ENCODE measurements at places on chromosomes 5 and 9. TPM values are rescaled to one million over a fixed set of nuclear protein-coding genes. Genes with fewer than 3 reads are reported as not detected.
A peak's percentile ranks its signal among the peaks of the same experiment; 100 is the strongest.

DNA sequence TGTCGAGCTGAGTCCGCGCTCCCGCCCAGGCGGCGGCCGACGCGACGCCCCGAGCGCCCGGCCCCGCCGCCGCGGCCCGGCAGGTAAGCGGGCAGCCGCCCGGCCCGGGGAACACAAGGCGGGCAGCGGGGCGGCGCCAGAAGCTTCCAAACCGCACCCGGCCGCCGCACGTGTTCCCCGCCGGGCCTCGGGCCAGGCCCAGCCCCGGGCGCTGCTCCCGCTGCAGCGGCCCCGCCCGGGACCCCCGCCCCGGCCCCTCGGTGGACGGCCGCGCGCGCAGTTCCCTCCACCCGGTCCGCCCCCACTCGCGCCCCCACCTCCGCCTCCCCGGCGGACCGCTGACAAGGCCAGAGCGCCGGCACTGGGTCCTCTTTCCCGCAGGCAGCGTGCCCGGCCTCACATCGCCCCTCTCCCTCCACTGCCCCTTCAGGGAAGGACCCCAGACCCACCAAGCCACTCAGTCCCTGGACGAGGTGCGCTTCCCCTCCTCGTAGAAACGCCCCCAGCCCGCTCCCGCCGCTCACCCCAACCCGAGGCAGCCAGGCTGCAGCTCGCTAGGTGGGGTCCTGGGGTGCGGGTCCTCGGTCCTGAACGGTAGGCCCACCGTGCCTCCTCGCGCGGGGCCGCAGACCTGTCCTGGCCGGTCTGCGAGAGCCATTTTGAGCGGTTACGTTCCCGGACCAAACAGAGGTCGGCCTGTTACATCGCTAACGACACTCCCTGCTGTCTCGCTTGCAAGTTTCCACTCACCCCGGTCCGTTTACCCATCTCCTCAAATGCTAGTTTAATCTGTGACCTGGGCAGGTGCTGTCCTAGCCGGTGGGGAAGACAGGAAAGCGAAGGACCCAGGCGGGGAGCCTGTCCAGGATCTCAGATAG, 475 bp downstream of the WDR5 start:
- H3K36me3 ChIP-seq, result peaks cover 34% of the 10 kb centered on the region
- H3K27ac ChIP-seq, result peak overlapping the region; percentile 82
- peaks cover 28% of the 10 kb centered on the region for H3K4me1 ChIP-seq
- H3K27me3 ChIP-seq, result no peaks in the 10 kb centered on the region
- H3K4me3 ChIP-seq, result peak overlapping the region; percentile 88

Gene SLC4A9
- total RNA-seq, result not detected

Gene BBLN
- total RNA-seq, result 132 TPM

- no peaks in the 10 kb centered on the region for H3K36me3 ChIP-seq
- H3K27me3 ChIP-seq, result no peaks in the 10 kb centered on the region
- no peak overlapping the region for H3K4me3 ChIP-seq
- H3K4me1 ChIP-seq, result no peaks in the 10 kb centered on the region
These were observed 35.6 kb upstream of the ATP6V1G1 start for GRCh38 chr9:114551750-114552685.

DNA sequence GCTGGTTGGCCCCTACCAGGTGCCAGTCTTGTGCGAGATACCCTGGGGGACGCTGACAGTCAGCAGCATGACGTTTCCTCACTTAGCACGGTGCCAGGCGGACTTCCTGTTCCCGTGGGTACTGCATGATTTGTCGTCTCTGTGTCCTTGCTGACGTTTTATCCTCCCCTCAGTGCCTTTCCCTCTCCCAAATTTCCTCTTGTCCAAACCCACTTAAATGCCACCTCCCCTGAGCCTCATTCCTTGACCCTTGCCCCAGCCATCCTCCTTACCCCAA, 60.6 kb upstream of the SAP30L start:
- peak; percentile 12 for DNase-seq
- peaks cover 29% of the 10 kb centered on the region for H3K36me3 ChIP-seq
- no peaks in the 10 kb centered on the region for H3K27me3 ChIP-seq
- peaks cover 13% of the 10 kb centered on the region for H3K4me1 ChIP-seq
- peak overlapping the region; percentile 37 for H3K27ac ChIP-seq
- H3K4me3 ChIP-seq, result no peak overlapping the region

DNA sequence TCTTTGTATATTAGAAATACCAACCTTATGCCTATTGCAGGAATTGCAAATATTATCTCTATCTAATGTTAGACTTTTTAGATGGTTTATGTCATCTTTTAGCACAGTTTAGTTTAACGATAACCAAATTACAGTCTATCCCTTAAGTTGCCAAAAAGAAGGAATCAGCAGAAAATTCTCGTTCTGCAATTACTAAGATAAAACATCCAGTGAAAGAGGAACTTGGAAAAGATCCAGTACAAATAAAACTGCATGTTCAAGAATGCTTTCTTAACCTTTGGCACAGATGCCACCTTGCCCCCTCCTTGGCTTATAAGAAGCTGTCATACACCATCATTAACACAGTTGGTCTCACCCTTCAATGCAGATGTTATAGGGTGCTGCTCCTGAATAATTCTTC, 124.0 kb downstream of the SEMA5A start:
- no peak overlapping the region for H3K4me3 ChIP-seq
- H3K36me3 ChIP-seq, result no peaks in the 10 kb centered on the region
- H3K27ac ChIP-seq, result no peak overlapping the region
- H3K27me3 ChIP-seq, result no peaks in the 10 kb centered on the region

DNA sequence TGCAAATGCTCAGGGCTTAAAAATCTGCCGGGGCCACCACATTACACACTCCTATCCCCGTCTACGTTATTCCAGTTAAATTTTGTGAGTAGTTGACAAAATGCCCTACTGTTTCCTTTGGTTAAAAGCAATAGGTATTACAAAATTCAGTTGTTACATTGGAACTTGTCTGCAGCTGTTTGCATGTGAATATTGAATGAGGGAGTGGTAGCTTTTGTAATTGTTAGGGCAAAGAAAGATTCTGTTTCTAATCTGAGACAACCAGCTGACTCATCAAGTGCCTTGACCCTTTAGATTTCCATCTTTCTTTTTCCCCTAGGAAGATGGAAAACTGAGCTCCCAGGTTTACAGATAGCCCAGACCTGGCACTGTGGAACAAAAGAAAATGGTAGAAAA, 30.2 kb downstream of the MAML1 start:
- no peak for DNase-seq
- peak overlapping the region; percentile 17 for H3K27ac ChIP-seq
- H3K4me1 ChIP-seq, result peaks cover 50% of the 10 kb centered on the region
- H3K27me3 ChIP-seq, result no peaks in the 10 kb centered on the region
- H3K36me3 ChIP-seq, result peaks cover 21% of the 10 kb centered on the region

- peaks cover 5% of the 10 kb centered on the region for H3K36me3 ChIP-seq
- peak overlapping the region; percentile 19 for H3K4me3 ChIP-seq
- peak overlapping the region; percentile 80 for H3K27ac ChIP-seq
- peaks cover 42% of the 10 kb centered on the region for H3K4me1 ChIP-seq
These were observed 71.4 kb downstream of the RALGPS1 start for GRCh38 chr9:126985870-126986498.

DNA sequence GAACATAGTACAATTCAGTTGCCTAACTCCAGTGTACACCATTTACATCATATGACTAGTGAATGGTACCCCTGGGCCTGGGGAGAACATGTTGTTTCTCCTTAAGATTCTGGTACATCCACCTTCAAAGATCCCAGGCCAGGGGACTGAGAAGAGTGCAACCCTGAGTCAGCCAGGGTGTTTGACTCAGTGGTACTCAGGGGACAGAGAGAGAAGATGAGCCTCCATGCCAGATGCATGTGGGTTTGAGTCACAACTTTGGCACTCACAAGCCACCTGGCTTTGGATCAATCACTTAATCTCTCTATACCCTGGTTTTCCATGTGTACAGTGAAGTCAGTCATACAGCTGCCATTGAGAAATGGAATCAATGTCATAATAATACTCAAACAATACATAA, 53.7 kb downstream of the MAP1B start:
- no peak overlapping the region for H3K27ac ChIP-seq
- H3K4me3 ChIP-seq, result no peak overlapping the region
- no peaks in the 10 kb centered on the region for H3K36me3 ChIP-seq
- no peaks in the 10 kb centered on the region for H3K4me1 ChIP-seq
- H3K27me3 ChIP-seq, result peaks cover 12% of the 10 kb centered on the region
- DNase-seq, result no peak

GRCh38 chr5:176995896-176996767, 10.4 kb downstream of the UIMC1 start:
- peaks cover 29% of the 10 kb centered on the region for H3K36me3 ChIP-seq
- H3K27me3 ChIP-seq, result no peaks in the 10 kb centered on the region
- H3K4me3 ChIP-seq, result no peak overlapping the region
- H3K27ac ChIP-seq, result peak overlapping the region; percentile 69

- H3K4me1 ChIP-seq, result no peaks in the 10 kb centered on the region
- no peak overlapping the region for H3K4me3 ChIP-seq
- H3K27ac ChIP-seq, result no peak overlapping the region
- H3K36me3 ChIP-seq, result no peaks in the 10 kb centered on the region
- no peak for DNase-seq
These were observed 172.6 kb upstream of the PAPPA start for GRCh38 chr9:115980976-115981375.

- peaks cover 39% of the 10 kb centered on the region for H3K27me3 ChIP-seq
- peak overlapping the region; percentile 78 for H3K4me3 ChIP-seq
- H3K27ac ChIP-seq, result peak overlapping the region; percentile 23
- peak; percentile 30 for DNase-seq
- H3K36me3 ChIP-seq, result no peaks in the 10 kb centered on the region
- peaks cover 33% of the 10 kb centered on the region for H3K4me1 ChIP-seq
These were observed 3.1 kb upstream of the RGMB start for GRCh38 chr5:98770209-98770910.

- no peak overlapping the region for H3K27ac ChIP-seq
- no peaks in the 10 kb centered on the region for H3K27me3 ChIP-seq
These were observed 52.9 kb downstream of the EHMT1 start for GRCh38 chr9:137671721-137672120.

DNA sequence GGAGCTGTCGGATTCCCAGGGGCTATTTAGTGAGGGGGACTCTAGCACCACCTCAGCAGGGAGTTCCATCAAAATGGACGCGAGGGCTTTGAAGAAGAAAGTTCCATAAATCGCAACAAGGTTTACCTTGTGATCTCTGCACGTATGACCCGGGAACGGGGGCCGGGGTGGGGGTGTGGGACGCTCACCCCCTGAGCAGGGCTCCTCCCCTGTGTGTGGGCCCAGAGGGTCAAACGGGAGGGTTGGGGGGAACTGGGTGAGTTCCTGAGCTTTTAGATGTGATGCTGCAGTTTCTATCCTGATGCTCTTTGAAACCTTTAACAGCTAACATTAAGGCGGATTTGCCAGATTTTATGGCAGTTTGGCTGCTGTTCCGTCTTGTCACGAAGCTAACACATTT, 18.9 kb upstream of the LRRC14B start:
- no peak overlapping the region for H3K27ac ChIP-seq
- no peaks in the 10 kb centered on the region for H3K4me1 ChIP-seq
- H3K4me3 ChIP-seq, result no peak overlapping the region
- no peaks in the 10 kb centered on the region for H3K27me3 ChIP-seq
- DNase-seq, result no peak

DNA sequence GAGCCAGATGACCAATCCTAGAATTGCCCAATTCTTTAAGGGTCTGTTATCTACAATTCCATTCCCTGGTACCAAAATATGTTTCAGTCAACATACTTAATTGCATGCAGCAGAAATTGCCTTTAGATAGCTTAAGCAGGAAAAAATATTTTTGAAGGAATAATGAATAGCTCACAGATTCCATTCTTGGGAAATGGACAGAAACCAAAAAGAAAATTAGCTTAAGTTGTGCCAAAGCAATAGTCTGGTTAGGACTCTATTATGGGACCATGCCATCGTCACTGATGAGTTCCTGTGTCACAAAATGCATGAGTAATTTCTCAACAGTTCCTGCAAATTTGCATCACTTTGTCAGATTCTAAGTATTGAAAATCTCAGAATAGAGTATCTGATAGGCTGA, 12.3 kb downstream of the ACTBL2 start:
- peaks cover 2% of the 10 kb centered on the region for H3K27me3 ChIP-seq
- no peak overlapping the region for H3K27ac ChIP-seq
- DNase-seq, result no peak
- no peak overlapping the region for H3K4me3 ChIP-seq
- no peaks in the 10 kb centered on the region for H3K4me1 ChIP-seq
- no peaks in the 10 kb centered on the region for H3K36me3 ChIP-seq

- peaks cover 5% of the 10 kb centered on the region for H3K27me3 ChIP-seq
- H3K36me3 ChIP-seq, result no peaks in the 10 kb centered on the region
- no peak for DNase-seq
- H3K27ac ChIP-seq, result no peak overlapping the region
These were observed 138.3 kb downstream of the PAX5 start for GRCh38 chr9:36895744-36896260.

Gene WNK2
- 2.8 TPM for total RNA-seq

DNA sequence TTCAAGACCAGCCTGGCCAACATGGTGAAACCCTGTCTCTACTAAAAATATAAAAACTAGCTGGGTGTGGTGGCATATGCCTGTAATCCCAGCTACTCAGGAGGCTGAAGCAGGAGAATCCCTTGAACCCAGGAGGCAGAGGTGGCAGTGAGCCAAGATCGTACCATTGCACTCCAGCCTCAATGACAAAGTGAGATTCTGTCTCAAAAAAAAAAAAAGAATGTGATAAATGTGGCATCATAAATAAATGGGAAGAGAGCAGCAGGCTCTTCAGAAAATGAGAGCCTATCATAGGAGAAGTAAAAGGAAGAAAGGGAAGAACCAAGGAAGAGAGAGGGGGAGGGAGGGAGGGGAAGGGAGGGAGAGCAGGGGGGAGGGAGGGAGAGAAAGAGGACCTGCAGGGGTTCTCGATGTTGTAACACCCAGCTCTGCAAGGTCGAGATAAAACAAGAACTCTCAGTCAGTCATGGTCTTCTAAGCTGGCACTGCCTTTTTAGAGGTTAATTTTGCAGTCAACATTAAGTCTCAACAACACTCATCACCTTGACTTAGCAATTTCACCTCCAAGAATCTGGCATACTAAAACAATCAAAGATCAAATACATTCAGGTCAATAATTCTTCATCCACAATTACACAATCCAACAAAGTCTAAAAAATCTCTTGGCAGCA, 68.7 kb upstream of the SIMC1 start:
- no peak overlapping the region for H3K27ac ChIP-seq
- no peaks in the 10 kb centered on the region for H3K36me3 ChIP-seq
- H3K4me3 ChIP-seq, result no peak overlapping the region

DNA sequence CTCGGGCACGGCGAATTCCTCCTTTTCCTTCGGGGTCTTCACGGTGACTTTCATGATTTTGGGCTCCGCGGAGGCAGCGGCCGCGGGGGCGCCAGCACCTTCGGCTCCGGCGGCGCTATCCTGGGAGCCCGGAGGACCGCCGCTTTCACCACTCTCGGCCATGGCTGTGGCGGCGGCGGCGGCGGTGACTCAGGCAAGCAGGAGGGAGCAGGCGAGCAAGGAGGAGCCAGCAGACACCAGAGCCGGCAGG, 315 bp downstream of the UBQLN1 start:
- H3K27ac ChIP-seq, result peak overlapping the region; percentile 98
- H3K4me3 ChIP-seq, result peak overlapping the region; percentile 86
- H3K36me3 ChIP-seq, result peaks cover 24% of the 10 kb centered on the region
- peak; percentile 84 for DNase-seq

GRCh38 chr9:28925157-28925556, 1351.9 kb upstream of the C9orf72 start:
- H3K27me3 ChIP-seq, result no peaks in the 10 kb centered on the region
- H3K4me1 ChIP-seq, result no peaks in the 10 kb centered on the region
- no peaks in the 10 kb centered on the region for H3K36me3 ChIP-seq
- H3K4me3 ChIP-seq, result no peak overlapping the region
- DNase-seq, result no peak
- no peak overlapping the region for H3K27ac ChIP-seq
